Right cardiac atrium (tissue), 5 donors: ENCODE measurements at places on chromosomes 6 and 20.

GRCh38 chr6:28880894-28881780, 42.6 kb downstream of the TRIM27 start:
- peak; percentile 81 for DNase-seq

GRCh38 chr20:50056408-50056926, 56.5 kb downstream of the UBE2V1 start:
- DNase-seq, result no peak

- peak; percentile 5 for DNase-seq
Measured at GRCh38 chr20:63758152-63758551, 18.6 kb downstream of the SLC2A4RG start.

DNA sequence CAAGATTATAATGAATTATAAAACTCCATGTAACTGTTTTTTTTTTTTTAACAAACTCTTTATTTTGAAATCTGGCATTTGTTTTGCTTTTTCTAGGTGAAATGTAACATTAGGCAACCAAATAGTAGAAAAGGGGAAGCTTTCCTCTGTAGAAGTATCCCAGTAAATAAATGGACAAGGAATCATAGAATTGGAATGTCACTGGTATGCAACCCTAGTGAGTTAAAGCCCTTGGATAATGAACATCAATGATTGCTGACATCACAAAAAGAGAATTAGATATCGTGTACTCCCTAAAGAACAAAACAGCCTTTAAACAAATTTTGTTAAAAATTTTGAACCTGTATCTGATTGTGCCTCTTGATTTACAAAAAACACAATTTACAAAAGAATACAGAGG, 93.9 kb upstream of the OGFRL1 start:
- no peak for DNase-seq

GRCh38 chr6:145839653-145840052, 25.1 kb upstream of the FBXO30 start:
- DNase-seq, result no peak

GRCh38 chr6:170434821-170435155, 118.3 kb downstream of the PSMB1 start:
- peak; percentile 15 for DNase-seq

DNA sequence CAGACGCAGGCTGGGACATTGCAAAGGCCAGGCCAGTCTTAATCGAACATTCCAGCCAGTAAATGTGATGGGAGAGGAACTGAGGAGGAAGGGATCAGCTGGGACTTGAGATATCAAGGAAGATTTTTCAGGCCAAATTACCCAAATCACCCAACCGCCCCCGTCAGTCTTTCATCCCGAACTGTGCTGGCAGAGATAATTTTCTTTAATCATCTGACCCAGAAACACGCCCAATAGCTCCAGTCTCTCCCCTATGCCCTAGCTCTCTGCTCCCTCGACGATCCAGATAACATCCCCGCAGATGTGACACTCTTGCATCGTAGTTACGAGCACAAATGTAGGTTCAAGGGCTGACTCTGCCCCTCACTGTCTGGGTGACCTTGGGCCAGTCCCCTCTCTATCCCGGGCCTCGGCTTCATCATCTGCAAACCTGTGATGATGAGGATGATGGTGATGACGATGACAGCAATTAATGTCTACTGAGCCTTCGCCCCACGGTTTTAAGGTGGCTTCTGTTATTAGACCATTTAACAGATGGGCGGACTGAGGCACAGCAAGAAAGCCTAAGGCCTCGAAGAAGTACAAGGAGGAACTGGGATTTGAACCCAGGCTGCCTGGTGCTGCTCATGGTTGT, 118.6 kb downstream of the PREX1 start:
- DNase-seq, result no peak

DNA sequence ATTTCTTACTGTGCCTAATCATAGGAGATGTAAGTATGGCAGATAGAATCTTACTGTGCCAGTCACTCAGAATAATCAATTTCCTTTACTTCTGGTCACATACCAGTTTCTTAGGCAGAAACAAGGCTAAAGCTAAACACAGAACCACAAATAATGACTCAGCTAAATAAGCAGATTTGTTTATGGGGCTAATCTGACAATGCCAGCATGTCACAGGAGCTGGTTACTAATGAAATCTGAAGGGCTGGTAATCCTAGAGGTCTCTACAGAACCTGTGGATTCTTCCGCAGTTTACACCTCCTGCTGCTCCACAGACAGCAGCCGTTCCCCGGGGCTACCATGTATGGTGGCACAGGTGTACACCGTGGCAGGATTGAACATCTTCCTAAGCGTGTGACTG, 80.8 kb downstream of the LYRM4 start:
- DNase-seq, result no peak

DNA sequence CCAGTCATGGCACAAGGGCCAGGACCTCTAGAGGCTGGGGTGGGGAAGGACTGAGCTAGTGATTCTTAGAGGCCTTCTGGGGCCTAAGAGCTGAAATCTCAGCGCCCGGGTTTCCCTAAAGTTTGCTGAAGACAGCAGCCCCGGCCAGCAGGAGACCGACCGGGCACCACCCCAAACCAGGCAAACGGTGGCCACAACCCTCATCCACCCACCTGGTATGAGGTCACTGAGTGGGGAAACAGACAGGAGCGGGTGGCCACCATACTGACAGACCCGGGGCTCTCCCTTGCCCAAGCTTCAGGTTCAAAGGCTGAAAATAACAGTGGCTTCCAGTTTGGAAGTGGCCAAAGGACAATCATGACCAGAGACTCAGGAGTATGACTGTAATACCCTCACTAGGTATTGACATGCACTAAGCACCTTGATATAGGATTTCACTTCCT, 35.0 kb upstream of the ID1 start:
- peak; percentile 60 for DNase-seq

DNA sequence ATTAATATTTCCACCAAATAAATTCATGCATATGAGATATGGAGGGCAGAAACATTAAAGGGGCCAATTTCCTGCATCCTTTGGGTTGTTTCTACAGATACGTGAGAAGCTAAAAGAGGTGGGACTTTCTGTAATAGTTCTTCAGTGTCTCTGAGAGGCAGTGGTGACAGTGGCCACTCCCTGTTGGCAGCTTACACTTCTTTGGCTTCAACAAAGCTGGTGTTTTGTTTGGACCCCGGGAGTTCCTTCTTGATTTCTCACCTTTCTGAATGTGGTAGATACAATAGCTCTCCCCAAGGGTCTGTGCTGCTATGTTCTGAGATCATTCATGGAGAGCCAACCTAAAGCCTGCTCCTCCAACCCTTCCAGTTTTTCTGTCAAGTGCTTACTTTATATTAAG, 7.8 kb downstream of the PLCB1 start:
- DNase-seq, result no peak

- DNase-seq, result no peak
Measured at GRCh38 chr6:40917603-40918002, 121.4 kb downstream of the UNC5CL start.

- no peak for DNase-seq
Measured at GRCh38 chr6:147287869-147288271, 83.7 kb downstream of the STXBP5 start.

- DNase-seq, result peak; percentile 70
Measured at GRCh38 chr6:1389369-1390132, at the start of gene FOXF2. FOXF2 (plus strand) TSS chr6:1389576; CDS start chr6:1389948, 372 bp downstream.

DNA sequence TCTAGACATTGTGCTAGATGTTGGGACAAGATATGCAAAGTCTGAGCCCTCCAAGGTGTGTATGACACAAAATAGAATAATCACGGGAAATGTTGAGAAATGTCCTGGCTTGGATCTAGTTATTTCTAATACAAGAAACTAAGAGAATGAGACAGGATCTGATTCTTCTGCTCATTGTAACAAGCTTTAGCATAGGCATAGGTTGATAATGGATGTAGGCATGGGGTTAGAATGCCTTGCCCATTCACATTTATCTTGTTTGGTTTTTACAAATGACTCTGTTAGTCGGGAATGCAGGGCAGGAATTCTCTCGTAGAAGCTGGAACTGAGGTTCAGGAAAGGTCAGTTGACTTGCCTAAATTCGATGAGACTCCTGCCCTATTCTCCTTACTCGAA, 1.5 kb upstream of the SLC26A8 start:
- no peak for DNase-seq

GRCh38 chr6:16224409-16224808, 14.0 kb upstream of the GMPR start:
- no peak for DNase-seq

GRCh38 chr20:25245461-25245860, 2.4 kb upstream of the PYGB start:
- DNase-seq, result no peak

- DNase-seq, result no peak
Measured at GRCh38 chr6:63504777-63505384, 67.4 kb upstream of the LOC128125822 start.

DNA sequence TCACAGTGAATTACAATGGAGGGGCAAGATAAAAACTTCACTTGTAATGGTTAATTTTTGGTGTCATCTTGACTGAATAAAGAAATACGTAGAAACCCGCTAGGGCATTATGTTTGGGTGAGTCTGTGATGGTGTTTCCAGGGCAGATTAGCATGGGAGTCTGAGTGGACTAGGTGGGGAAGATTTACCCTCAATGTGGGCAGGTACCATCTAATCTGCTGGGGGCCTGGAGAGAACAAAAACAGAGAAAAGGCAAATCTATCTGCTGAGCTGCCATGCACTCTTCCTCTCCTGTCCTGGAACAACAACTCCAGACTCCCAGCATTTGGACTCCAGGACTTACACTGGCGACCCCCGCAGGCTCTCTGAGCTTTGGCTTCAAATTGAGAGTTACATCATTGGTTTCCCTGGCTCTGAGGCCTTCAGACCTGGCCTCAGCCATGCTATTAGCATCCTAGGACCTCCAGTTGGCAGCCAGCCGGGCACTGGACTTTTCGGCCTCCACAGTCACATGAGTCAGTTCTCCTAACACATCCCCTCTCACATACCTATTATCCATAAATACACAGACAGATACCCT, 19.7 kb downstream of the NINL start:
- no peak for DNase-seq

DNA sequence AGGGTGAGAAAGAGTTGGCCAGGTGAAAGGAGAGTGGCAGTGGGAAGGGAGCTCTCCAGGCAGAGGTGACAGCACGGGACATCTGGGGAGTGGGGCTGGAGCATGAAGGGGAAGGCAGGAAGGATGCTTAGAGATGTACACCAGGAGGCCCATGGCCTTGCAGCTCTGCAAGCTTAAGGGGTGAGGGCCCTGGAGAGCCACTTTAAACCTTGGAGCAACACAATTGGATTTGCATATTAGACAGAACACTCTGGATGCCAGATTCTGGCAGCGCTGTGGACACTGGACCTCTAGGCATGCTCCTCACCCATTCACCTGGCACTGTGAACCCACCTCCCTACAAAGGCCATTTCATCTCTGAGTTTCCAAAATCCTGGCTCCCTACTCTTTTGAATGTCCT, 3.7 kb upstream of the CD40 start:
- no peak for DNase-seq

DNA sequence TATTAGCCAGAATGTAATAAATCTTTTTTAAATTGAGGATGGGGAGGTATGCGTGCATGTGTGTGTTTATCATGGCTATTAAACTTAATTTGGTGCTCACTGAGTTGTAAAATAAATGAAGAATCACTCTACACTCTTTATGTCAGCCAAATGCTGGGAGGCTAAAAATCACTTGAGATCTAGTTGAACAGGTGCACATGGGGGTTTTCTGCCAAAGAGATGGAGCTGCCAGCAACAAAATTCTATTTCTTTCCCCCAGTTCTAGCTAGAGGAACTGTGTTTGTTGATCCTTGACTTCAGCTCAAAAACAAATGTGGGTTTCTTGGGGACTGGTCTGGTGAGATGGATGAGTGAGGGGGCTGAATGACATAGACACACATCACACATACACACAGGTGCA, 183.3 kb upstream of the BTBD3 start:
- no peak for DNase-seq

DNA sequence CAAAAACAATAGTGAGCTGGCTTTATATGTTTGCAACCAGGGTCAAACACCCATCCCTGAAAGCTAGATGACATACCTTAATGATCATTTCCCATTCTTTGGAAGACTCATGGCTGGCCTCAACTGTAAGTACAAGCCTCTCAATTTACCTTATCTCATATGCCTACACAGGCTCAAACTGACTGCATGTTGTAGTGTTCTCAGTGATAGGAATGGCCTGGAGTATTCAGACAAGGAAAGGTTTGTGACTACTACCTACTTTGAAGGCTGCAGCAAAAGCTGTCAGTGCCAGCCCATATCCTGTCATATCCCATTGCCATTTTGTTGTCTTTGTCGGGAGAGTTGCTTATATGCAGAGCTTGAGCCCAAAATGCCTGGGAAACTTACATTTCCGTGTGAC, 205.2 kb upstream of the MOCS1 start:
- DNase-seq, result no peak

DNA sequence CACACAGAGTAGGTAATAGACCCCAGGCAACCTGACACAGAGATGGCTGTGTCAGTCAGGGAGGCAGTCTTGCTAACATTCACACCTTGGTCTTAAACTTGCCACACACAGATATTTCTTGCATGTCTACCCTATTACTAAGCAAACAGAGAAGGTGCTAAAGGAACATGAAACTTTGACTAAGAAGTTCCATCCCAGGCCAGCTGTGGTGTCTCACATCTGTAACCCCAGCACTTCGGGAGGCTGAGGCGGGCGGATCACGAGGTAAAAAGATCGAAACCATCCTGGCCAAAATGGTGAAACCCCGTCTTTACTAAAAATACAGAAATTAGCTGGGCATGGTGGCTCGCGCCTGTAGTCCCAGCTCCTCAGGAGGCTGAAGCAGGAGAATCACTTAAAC, 222.4 kb upstream of the JARID2 start:
- DNase-seq, result no peak

DNA sequence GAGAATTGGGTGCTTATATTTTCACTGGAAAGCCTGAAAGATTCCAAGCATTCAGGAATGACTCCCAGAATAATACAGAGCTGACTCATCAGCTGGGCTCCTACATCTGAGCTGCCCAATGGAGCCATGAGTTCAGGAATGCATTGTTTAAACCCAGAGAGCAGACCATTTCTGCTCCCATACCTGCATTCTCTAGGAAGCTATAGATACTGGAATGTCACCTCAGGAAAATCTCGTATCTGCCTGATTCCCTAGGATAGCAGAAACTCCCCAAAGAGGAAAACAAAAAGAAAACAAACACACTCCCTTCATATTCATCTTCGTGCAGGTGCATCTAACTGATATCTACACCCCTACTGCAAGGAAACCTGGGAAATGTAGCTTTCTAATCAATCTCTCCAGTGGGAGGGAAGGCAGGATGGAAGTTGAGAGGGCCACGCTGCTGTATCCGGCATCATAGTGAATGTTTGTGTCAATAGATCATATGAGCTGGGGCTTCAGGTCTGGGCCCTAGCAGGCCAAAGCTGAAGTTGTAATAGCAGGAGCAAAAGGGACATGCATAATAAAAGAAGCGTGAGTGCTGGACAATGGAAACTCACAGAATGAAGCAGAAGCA, 8.2 kb upstream of the SLC2A12 start:
- DNase-seq, result no peak

- DNase-seq, result no peak
Measured at GRCh38 chr6:99096170-99096569, 148.4 kb upstream of the FBXL4 start.

DNA sequence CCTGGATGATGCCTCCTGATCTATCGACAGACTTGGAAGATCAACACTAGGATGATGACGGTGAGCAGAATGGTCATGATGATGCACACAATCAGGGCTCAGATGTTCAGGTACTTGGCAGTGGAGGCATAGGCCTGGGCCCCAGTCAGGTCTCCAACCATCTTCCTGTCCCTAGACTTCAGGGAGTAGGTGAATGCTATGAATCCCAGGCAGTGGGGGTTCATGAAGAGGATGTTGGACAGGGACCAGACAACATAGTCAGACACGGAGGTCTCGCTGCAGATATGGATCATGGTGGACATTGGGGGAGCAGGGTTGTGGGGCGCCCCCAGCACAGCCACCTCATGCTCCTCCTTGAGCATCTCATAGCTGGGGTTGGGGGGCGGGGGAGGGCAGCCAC, 27.5 kb downstream of the HLA-F start:
- no peak for DNase-seq

- DNase-seq, result peak; percentile 86
Measured at GRCh38 chr6:143515061-143515760, 3.7 kb upstream of the FUCA2 start.
